ENCODE measurements at places on chromosomes 4 and X.

- no peak for DNase-seq
These were observed 81.1 kb upstream of the NEIL3 start for GRCh38 chr4:177228599-177228998.

DNA sequence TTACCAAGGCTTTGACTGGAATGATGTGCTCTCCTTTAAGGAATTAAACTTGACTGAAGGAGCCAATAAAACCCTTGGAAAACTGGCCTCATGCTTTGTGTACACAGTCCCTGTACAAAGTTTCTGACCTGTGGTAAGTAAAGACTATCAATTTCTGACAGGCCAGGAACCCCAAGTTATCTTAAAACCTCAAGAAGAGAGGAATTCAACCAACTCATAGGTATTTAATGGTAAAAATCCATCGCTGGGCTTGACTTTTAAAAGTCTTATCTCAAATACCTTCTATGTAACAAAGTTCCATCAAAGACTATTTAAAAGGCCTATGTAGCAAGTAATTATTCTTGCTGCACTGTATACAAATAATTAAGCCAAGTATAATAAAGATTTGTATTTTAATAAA is 103.7 kb upstream of the TENT5D start:
- no peak for DNase-seq

- DNase-seq = no peak
These were observed 138.6 kb upstream of the SMARCAD1 start for GRCh38 chr4:94068753-94069719.

GRCh38 chr4:7655511-7656243 is 220.9 kb upstream of the PSAPL1 start:
- DNase-seq = no peak

GRCh38 chr4:160142579-160142978 is 1039.7 kb downstream of the RAPGEF2 start:
- no peak for DNase-seq

- DNase-seq = no peak
These were observed 172.3 kb downstream of the SHROOM3 start for GRCh38 chr4:76607266-76607799.

DNA sequence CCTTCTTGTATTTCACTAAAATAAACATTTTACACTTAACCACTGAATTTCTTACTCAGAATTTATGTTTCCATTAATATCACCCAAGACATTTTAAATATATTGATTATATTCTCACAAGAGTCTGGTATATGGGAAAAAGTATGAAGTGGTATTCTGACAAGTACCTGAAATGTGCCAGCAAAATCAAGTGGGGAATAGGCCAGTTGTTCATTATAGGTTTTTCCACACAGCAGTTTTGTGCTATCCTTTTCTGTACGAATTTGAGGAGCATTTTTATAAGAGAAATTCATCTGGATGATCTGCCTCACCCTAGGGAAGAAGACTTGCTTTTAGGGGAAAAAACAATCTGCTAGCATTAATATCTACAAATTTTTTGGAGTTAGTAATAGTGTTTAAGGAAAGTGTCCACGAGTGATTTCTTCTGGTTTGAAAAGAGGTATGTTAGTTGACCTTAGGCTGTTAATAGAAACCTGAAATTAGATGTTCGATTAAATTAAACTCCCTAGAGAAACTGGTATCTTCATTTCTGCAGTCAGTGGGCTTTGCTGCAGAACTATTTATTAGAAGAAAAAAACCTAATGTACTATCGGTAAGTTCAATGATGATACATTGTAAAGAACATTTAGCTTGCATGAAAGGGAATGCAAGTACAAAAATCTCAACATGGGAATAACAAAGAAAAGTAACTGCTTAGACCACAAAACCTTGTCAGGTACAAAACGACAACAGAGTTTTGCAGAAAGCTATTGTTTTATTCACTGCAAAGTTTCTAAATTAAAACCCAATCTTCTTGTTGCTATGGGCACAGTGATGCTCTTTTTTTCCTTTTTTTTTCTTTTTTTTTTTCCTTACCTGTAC is 1.8 kb downstream of the KLF3 start:
- DNase-seq = no peak

- no peak for DNase-seq
These were observed 114.9 kb upstream of the GPRIN3 start for GRCh38 chr4:89422441-89422990.

DNA sequence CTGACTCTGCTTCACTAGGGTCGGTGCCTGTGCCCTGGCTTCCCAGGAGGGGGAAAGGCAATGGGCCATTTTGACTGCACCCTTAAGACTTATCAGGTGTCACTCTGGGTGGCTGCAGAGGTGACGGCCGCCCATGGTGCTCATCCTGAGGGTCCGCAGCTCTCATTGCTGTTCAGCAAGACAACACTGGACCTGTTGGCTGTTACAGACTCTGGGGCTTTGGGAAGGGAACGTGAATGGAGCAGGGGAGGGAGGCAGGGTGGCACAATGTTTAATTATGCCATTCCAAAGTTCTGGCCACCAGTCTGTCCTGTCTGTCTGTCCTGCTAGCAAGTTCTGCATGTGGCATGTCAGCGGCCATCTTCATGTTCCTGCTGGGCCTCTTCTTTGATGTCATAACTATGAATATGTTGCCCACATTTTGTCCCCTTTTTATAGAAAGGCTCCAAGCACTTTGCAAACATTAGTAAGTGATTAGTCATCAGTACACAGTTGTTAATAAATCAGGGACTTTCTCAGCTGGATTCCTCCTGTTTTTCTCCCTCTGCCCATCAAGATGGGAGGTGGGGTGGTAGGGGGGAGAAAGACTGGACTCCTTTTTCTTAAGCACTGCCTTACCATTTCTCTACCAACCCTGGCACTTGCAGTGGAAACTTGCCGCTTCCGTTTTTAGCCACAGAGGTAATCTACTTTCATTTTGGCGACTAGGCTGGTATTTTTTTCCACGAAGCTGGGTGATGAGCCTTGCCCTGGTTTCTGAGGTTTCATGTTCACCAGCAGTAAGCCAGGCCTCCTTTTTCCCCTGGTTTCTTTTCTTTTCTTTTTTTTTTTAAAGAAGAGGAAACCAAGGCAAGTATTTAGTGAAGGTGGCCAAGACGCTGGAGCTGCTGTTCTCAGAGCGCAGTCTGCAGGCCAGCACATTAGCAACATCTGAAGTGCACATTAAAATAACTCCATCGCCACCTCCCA is 88.6 kb upstream of the TRIM2 start:
- DNase-seq = no peak

DNA sequence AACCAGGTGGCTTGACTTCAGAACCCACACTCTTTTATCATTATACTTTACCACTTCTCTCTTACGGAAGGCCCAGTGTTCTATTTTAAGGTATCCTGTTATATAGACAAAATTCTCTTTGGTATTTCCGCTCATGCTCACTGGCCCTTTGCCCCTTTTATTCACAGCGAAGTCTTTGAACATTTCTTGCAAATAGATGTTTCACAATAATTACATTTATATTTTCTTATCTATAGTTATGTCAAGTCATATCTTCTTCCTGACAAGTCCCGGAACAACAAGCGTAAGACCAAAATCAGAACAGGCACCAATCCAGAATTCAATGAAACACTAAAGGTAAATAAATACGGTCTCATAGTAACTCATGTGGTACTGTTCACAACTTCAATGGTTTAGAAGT is 102.0 kb downstream of the SYTL5 start:
- no peak for DNase-seq

- DNase-seq = no peak
These were observed 108.0 kb upstream of the ZNF518B start for GRCh38 chr4:10565166-10565780.

GRCh38 chr4:109657854-109658418 is 45.3 kb downstream of the CASP6 start:
- no peak for DNase-seq

DNA sequence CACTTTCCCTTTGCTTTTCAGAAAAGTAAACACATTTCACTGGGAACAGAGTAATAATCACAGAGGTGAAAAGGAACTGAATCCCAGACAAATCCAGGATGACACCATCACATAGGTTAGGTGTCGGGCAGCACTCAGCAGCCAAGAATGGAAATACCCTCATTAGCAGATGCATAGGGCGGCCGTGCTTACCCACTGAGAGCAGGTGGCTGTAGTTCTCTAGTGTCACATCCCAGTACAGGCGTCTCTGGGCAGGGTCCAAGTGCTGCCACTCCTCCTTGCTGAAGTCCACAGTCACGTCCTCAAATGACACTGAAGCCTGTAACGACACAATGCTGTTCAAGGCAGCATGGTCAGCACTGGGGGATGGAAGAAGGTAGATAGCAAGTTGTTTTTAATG is 26.9 kb downstream of the ZNF41 start:
- no peak for DNase-seq

DNA sequence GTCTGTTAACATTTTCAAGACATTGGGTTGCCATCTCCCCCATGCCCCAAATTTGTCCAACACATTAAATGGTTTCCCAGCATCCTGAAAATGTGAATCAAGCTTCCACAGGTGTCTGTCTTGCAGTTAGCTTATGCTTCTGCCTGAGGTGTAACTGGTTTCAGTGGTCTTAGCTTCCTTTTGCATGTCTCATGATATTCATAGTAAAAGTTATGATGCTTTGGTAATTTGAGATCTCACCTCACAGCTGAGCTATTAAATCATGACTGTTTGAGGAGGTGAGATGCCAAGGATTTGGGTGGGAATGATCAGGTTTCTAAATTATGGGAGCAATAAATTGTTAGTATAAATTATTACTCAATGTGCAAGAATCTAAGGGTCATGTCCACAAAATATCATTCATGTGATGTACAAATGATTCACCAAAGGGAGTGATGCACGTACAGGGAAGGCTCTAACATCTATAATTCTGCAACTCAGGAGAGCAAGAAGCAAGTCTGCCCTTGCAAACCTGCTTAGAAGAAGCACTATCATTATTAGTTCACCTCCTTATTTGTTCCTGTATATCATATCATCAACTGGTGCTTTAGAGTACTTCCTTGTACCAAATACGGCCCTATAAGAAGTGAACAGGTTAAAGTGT is 17.1 kb upstream of the RAI2 start:
- no peak for DNase-seq

GRCh38 chrX:49202022-49202421 is 2.0 kb upstream of the SYP start:
- DNase-seq = no peak

GRCh38 chrX:100939333-100939732 is 10.6 kb upstream of the XKRX start:
- no peak for DNase-seq

DNA sequence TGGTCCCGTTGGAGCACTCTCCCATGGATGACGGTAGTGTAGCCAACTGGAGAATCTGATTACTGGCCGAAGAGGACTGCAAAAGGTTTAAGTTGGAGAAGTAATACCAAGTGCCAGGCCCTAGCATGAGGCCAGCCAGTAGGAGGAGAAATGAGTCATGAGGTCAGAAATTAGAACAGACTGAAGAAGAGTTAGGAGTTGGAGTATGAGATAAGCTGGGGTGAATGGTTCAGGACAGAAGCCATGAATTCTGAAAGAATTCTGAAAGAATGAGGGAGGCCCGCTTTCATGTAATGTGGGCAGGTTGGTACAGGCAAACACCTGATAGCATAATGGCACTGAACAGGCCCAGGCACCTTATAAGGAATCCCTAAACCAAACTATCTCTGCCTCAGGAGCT is 18.4 kb upstream of the STK26 start:
- no peak for DNase-seq

DNA sequence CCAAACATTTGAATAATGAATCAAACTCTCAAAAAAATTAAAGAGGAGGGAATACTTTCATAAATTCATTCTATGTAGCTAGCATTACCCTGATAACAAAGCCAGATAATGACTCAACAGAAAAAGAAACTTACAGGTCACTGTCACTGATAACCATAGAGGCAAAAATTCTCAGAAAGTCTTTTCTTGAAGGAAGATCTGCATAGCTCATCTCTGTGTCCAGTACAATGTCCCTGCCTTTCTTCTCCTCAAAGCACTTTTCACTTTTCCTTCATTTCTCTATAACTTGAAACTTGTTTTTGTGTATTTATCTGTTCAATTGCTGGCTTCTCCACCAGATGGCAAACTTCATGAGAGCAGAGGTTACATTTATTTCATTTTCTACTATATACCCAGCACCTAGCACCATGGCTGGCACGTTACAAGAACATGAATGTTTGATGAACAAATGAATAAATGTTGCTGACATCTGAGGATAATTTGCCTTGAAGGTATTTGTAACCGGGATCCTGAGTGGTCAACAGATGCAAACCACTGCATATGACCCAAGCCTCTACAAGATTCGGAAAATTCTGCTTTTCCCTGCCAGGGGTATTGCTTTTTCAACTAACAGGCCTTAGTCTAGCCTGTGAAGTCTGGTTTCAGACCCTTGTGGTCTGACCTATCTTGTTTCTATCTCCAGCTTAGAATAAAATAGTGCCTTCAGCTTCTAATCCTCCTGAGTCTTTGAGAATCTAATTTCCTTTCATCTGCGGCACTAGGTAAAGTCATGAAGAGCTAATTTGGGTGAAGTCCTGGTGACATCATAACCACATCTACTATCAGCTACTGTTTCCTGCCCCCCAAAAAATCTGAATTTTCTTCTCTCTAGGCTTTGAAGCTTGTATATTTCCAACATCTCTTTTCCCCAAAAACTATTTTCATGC is 52.5 kb upstream of the ANTXR2 start:
- DNase-seq = no peak

DNA sequence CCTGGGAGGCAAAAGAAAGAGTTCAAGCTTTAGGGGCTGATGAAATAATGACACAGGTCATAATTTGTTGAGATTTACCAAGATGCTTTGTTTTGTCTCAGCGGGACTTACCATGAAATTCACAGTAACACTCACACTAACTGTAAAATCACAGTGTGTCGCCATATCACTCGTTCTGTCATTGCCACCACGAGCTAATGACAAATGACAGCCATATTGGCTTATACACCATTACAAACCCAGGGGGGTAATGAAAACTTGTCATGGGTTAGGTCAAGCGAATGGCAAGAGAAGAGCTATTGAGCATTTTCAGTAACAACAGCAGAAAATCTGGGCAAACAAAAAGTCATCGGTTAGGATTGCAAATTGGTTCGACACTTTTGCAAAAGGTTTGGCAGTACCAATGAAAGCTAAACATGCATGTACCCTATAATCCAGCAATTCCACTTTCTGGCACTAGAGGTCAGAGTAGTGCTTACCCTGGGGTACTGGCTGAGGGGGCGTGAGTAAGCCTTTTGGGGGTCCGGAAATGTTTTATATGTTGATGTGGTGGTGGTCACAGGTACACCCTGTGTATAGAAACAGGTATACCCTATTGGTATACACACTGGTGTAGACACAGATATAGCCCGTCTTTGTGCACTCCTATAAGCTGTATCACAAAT is 83.9 kb upstream of the RAI2 start:
- no peak for DNase-seq

- DNase-seq = no peak
These were observed 308.0 kb downstream of the RAPGEF2 start for GRCh38 chr4:159410891-159411290.

DNA sequence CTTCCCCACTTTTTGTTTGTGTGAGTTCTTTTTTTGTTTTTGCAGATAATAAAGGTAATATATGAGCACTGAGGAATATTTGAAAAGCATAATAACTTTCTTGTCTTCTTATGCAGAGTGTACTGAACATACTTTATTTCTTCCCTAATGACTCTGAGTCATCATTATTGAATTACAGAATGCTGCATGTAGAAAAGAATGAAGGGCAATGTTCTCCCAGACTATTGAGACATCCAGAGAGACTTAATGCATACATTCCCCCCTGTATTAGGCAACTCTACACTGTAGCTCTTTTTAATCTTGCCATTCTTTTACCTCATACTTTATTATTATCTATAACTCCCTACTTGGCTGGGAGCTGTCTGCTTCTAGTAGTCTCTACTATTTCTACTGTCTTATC is 240.5 kb upstream of the ANKRD50 start:
- DNase-seq = no peak

- no peak for DNase-seq
These were observed 531.8 kb downstream of the IL15 start for GRCh38 chr4:142168181-142168580.

- no peak for DNase-seq
These were observed 47.4 kb upstream of the AGA start for GRCh38 chr4:177489471-177490246.

Data from D721Med (cell line).